Dermis blood vessel endothelial cell (primary cell): ENCODE measurements at places on chromosomes 5 and 9. TPM values are rescaled to one million over a fixed set of nuclear protein-coding genes. Genes with fewer than 3 reads are reported as not detected.

PRSS3 gene
- 0.51 and 1.4 TPM in 2 replicates for total RNA-seq

CTNND2 gene
- total RNA-seq: not detected in 2 replicates

PCDHA6 gene
- total RNA-seq: 0.09 and 0.17 TPM in 2 replicates

CATSPER3 gene
- 0.34 TPM in 1 of 2 replicates, not detected in the other for total RNA-seq

PCDHGA12 gene
- total RNA-seq: 4.1 and 4.6 TPM in 2 replicates

GABRA1 gene
- not detected in 2 replicates for total RNA-seq

PRDM12 gene
- total RNA-seq: not detected in 2 replicates

PTGDS gene
- 0.17 and 0.60 TPM in 2 replicates for total RNA-seq

ESM1 gene
- total RNA-seq: 54.5 and 70.8 TPM in 2 replicates

CDKN2B-AS1 gene
- total RNA-seq: 0.28 and 2.2 TPM in 2 replicates

C5orf63 gene
- total RNA-seq: 1.5 and 1.9 TPM in 2 replicates

FAM221B gene
- total RNA-seq: not detected in 2 replicates

- no peak for DNase-seq
Observed at GRCh38 chr5:40555886-40556285, 123.8 kb upstream of the PTGER4 start.

- DNase-seq: no peak
Observed at GRCh38 chr9:30012622-30013021, 2371.8 kb upstream of the ACO1 start.

GRCh38 chr9:136051453-136051836 is 43.6 kb downstream of the NACC2 start:
- DNase-seq: no peak

DNA sequence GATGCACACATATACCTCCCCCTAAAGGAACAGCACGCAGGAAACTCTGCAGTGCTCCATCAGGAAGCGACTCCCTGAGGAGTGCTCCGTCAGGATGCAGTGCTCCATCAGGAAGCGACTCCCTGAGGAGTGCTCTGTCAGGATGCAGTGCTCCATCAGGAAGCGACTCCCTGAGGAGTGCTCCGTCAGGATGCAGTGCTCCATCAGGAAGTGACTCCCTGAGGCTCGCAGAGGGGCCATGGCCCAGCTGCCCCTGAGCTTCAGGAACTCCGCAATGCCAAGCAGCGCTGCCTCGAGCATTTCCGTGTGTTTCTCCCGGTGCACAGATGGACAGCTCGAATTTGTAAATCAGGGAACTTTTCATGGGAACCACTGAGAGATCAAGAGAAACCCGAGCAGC is 88.1 kb downstream of the PAX5 start:
- no peak for DNase-seq

GRCh38 chr5:154465169-154465568 is 12.9 kb downstream of the HAND1 start:
- DNase-seq: no peak

DNA sequence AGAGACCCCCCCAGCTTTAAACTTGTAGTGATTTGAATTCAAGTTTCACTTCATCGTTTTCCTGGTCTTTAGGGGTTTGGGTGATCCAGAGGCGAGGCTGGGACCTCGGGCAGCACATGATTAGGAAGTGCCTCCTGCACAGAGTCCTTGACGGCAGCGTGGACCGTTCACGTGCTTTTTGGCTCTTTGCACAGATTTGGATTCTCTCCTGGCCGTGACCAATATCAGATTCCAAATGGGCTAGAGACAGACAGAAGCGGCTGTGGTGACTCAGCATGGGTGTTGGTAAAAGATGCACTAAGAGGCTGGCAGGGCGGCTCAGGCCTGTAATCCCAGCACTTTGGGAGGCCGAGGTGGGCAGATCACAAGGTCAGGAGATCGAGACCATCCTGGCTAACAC is 117.2 kb upstream of the CACNA1B start:
- no peak for DNase-seq

DNA sequence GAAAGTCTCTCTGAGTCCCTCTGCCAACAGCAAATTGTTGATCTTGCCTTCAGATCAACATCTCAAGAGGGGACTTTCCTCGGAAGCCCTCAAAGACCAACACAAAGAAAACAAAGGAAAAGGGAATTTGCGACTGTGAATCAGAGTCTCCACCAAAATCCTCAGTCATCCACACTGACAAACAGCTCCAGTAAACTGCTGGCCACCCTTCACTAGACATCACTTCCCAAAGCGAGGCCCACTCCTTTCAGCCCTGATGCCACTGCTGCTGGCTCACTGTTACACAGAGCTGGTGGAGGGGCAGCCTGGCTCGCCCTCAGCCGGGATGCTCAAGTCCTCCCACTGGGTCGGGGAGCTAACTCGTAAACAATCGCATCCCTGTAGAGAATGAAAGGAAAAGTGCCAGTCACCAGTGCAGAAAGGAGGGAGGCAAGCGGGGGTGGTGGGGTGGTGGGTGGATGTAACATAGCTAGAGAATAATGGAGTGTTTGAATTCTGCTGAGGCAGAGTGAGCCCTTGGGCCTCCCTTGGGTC is 1.3 kb downstream of the FGF1 start:
- peak; percentile 52 for DNase-seq

DNA sequence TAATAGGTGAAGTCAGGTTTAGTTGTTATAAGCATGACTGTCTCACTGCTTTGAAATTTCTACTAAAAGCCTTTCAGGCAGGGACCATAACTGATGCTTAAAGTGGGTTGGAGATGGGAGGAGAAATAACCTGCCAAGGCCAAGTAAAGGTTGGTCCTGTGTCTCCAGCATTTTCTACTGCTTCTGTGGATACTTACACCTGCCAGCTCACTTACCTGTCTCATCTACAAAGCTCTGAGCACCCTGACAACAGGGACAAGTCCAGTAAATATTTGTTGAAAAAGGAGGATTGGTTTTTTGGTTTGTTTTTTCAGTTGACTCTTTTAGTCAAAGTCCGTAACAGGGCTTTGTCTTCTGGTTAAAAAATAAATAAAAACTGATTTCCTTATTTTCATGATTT is 38.6 kb downstream of the GRAMD2B start:
- no peak for DNase-seq

DNA sequence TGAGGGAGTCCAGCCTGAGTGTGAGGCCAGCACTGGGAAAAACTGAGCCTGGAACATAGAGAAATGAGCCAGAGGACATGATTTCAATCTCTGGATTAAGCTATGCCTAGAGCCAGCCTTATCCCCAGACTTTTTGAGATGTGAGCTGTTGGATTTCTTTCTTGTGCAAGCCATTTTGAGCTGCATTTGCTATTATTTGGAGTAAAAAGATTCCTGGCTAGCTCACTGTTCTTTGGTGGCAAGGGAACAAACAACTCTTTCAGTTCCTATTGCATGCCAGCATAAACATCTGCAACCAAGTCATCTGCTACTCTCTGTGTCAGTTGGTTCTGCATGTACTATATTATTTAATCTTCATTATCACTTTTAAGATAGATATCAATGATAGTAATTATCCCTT is 70.1 kb upstream of the MAN2A1 start:
- DNase-seq: no peak

DNA sequence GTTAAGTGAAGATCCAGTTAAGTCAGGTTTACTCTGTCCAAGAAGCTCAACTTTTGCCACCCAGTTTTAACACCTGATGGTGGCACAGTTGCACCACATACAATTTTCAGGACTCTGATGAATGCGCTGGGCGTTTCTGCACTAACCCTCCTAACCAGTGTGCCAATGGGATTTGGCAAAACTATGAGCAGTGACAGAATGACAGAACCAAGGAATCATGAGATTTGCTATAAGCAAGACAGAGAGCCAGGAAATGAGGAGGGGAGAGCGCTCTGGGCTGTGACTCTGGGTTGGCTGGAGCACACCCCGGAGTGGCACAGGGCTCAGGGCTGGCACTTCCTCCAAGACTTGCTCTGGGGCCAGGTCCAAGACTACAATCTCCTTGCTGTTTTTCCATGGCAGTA is 84.1 kb downstream of the SH3PXD2B start:
- no peak for DNase-seq

DNA sequence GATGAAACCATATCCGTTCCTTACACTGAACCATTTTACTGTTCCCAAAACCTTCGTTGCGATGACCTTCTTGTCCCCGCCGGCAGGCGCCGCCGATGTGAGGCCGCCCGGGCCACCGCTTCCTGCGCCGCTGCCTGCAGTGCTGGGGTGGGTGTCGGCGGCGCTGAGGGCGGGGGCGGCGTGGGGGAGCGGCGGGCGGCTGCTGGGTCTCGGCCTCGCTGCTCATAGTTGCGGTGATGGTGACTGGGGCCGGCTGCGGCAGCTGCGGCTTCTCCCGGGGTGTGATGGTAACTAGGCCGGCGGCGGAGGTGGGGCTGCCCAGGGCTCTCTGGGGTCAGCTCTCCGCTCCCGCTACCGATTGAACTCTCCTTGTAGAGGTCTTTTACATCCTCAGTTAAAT is 14.1 kb upstream of the OR2S2 start:
- no peak for DNase-seq

DNA sequence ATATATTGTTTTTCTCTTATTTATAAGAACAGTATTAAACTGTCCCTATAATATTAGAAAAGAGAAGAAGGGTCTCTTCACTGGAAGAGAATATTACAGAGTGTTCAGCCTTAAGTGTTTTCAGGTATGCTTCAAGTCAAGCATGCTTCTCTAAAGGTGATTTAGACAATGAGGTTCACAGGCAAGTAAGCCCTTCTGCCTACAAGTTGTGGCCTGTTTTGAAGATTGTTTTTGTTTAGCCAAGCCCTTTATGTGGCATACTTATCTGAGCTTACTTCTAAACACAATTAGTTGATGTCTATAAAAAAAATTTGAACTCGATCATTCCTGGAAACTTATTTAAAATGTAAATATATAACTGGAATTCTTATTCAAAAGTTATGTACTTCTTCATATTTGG is 343.8 kb upstream of the CDH18 start:
- no peak for DNase-seq

DNA sequence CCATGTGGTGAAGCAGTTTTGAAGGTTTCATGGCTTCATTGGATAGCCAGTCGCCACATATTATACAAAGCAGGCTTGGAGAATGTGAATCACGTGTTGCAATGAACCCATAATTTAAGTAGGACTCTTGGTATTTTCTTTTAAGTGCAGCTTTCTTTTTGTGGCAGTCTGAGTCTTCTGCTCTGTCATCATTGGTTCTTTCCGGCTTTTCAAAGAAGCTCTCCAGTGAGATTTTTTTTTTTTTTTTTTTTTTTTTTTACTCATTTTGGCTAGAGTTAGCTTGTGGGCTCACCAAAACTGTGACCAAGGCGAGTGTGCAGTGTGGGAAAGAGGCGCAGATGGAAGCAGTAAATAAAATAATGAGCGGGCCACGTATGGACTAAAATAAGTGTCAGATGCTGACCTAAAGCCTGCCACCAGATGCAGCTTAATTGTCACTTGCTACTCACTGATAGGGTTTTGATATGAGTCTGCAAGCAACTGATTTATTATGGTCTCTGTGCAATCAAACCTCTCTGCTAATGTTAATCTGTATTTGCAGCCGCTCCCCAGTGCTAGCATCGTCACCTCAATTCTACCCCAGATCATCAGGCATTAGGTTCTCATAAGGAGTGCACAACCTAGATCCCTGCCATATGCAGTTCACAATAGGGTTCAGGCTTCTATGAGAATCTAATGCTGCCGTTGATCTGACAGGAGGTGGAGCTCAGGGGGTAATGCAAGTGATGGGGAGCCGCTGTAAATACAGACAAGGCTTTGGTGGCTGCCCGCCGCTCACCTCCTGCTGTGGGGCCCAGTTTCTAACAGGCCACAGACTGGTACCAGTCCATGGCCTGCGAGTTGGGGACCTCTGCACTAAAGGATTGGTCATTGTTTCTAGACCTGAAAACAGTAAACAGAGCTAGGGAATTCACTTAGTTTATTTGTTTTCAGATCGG is 45.5 kb upstream of the LARP1 start:
- DNase-seq: no peak

GRCh38 chr5:58266402-58266801 is 193.5 kb downstream of the PLK2 start:
- peak; percentile 72 for DNase-seq

DNA sequence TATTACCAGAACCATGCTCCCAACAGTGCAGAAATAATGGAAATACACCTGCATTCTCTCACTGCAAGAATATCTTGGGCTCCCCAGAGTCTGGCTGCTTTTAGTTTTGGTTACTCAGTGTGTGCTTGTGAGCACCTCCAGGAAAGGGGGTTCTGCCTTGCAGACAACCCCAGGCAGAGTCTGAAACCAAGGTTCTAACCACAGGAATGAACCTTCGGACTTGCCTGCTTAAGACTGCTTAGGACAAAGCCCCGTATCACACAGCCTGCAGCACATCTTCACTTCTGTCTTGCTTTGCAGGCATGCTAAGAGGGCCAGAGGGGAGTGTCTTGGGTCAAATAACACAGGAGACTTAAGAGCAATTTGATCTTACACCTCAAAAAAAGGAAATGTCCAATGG is 94.8 kb upstream of the SPATA31C2 start:
- no peak for DNase-seq

GRCh38 chr5:90171466-90171865 is 238.1 kb downstream of the CETN3 start:
- no peak for DNase-seq

- DNase-seq: no peak
Observed at GRCh38 chr5:113434889-113435288, at the start of gene TSSK1B. Gene TSSK1B (minus strand): TSS chr5:113434989. CDS start chr5:113434839, 150 bp downstream.

GRCh38 chr5:1007221-1007680 is 1.4 kb upstream of the NKD2 start:
- no peak for DNase-seq

DNA sequence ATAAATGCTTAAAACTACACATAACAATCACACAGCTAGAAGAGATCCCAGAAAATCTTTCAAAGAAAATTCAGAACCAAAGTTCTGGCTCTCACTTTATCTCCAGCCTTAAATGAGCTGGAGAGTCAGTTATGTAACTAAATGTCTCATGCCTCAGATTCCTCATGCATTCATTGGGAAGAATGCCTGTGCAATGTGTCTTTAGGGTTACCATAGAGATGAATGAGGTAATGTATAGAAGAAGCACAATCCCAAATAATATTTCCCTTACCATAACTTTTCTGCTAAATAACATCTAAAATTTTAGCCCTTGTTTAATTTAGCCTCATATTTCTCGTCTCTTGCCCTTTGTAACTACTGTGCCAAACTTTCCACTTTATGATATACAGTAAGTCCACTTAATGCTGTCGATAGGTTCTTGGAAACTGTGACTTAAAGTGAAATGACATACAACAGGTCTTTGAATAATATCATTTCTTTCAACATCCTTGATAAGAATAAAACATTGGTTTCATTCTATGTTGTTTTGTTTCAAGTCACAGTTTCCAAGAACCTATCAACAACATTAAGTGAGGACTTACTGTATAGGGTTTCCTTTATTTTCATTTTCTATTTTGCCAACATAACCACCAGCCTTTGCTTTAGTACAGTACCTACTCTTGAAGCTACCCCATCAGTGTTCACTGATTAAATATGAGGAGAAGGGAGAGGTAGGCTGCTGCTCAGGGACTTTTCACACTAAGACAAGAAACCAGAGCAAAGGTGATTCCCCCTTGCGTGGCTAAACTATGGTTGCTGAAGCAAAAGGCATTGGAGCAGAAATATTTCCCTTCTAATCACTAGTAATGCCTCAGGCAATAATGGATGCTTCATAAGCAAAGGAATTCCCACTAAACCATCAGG is 295.7 kb upstream of the PTGER4 start:
- DNase-seq: no peak
